ENCODE measurements at places on chromosomes 4 and X. TPM values are rescaled to one million over a fixed set of nuclear protein-coding genes. Genes with fewer than 3 reads are reported as not detected.

The NHSL2 gene
- 14.0 TPM for total RNA-seq

The SMPX gene
- 930 TPM for total RNA-seq

DNA sequence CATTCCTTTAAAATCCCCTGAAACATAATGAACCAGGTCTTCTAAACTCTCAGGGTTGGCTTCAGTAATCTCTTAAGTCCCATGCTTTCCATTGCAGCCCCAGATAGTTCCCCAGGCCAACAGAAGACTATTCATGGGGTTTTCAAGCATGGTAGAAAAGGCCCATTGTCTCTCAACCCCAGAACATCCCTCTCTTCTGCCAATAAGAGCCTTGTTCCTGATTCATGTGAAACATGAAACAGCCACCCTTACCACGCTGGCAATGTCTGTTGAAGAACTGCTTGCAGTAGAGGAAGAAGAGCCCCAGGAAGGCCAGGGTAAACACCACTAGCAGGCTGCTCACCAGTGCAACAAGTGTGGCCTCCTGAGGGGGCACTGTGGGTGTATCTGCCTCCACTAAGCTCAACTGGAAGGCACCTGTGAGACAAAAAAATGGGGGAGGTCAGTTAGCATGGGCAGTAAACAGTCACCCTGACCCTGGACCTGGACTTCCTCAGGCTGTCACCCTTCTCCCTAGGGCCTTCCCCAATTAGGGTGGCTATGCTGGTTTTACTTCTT lies 36.4 kb downstream of the EDA2R start:
- no peak for DNase-seq

GRCh38 chr4:145340071-145340675 lies 141.5 kb upstream of the SMAD1 start:
- DNase-seq, result no peak

GRCh38 chr4:71592793-71593192 lies 191.1 kb downstream of the GC start:
- no peak for DNase-seq
